Suprapubic skin (tissue), 4 donors: ENCODE measurements at places on chromosomes 1 and 21. TPM values are rescaled to one million over a fixed set of nuclear protein-coding genes. Genes with fewer than 3 reads are reported as not detected.

DNA sequence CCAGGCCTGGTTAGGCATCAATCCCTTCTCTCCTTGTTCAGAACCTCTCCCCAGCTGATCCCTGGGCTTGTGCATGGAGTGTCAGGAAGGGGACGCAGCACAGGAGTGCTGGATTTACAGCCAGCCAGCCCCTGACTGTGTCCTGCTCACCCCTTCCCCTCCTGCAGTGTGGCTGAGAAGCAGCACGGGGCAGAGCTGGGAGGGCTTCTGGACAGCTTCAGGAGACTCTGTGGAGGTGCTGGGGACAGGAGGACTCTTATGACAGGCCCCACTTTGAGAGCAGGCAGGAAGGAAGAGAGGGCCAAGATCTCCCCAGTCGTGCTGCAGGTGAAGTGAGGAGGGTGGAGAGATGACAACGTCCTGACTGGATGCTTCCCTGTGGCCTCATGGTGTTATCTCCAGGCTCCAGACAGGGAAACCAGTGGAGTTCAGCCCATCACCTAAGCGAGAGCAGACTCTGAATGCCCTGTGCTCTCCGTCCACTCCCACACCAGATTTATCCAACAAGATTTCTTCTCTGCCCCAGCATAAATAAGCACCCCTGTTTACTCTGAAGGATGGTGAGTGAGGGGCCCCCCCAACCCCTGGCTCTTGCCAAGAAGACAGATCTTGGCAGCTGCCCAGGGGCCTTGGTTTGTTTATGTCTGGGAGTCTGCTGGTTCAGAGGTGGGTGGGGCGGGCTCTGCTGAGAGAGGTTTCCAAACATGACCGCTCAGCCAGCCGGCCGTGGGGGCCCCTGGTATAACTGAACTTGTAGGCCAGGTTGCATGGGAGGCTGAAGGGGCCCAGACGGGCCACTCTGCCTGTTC is 21.3 kb downstream of the TMCC2 start:
- H3K27ac ChIP-seq, result no peak overlapping the region
- H3K27me3 ChIP-seq, result no peaks in the 10 kb centered on the region
- H3K4me3 ChIP-seq, result no peak overlapping the region
- H3K36me3 ChIP-seq, result no peaks in the 10 kb centered on the region

DNA sequence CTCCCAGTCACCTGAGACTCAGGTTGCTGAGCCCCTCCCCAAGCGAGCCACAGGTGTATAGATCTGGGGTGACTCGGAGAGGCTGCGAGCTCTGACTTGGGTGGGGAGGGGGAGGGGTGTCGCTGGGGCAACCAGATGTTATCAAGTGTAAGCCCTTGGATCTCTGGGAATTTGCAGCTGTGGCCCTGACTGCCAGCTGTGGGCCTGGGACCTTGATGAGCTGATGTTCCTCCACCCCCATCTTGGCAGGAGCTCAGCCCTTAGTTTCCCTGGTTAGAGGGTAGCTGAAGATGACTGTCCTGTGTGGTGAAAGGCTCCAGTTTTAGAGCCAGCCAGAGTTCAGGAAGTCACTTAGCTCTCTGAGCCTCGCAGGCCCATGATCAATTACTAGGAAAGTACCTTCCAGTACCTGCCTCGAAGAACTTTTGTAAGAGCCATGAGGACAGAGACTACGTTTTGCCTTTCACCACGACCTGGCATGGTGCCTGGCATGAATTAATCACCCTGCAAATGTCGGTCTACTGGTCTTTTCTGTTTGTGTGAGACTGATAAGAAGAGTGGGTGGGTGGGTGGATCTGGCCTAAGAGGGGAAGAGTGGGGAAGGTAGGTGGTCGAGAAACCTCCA is 55.8 kb downstream of the YARS1 start:
- H3K27ac ChIP-seq, result peak overlapping the region; percentile 96
- peaks cover 93% of the 10 kb centered on the region for H3K4me1 ChIP-seq
- H3K27me3 ChIP-seq, result no peaks in the 10 kb centered on the region
- peak; percentile 85 for DNase-seq

GRCh38 chr1:66275083-66275482 is 258.9 kb upstream of the SGIP1 start:
- peaks cover 54% of the 10 kb centered on the region for H3K4me1 ChIP-seq
- no peaks in the 10 kb centered on the region for H3K27me3 ChIP-seq
- peak overlapping the region; percentile 5 for H3K27ac ChIP-seq
- H3K4me3 ChIP-seq, result no peak overlapping the region
- no peak for DNase-seq

DNA sequence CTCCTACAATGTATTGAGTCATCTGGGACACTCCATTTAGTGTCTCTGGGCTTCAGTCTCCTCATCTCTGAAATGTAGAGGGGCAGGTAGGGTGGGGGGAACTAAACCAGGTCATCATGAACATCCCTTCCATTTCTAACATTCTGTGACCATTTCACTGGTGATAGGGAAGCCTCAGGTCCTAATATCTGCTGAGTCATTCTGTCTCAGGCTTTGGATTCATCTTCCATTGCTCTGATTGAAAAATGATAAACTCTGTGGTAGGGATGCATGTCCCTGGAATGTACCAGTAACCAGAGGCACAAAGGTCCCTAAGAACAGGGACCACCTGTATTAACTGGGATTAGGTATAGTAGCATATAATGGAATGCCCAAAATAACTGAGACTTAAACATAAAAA is 36.2 kb upstream of the LRRC52 start:
- H3K27me3 ChIP-seq, result no peaks in the 10 kb centered on the region
- H3K27ac ChIP-seq, result no peak overlapping the region
- no peak for DNase-seq
- no peaks in the 10 kb centered on the region for H3K4me1 ChIP-seq
- no peaks in the 10 kb centered on the region for H3K36me3 ChIP-seq

GRCh38 chr1:227417756-227418480 is 99.6 kb upstream of the CDC42BPA start:
- H3K36me3 ChIP-seq, result no peaks in the 10 kb centered on the region
- no peak overlapping the region for H3K4me3 ChIP-seq
- DNase-seq, result no peak

DNA sequence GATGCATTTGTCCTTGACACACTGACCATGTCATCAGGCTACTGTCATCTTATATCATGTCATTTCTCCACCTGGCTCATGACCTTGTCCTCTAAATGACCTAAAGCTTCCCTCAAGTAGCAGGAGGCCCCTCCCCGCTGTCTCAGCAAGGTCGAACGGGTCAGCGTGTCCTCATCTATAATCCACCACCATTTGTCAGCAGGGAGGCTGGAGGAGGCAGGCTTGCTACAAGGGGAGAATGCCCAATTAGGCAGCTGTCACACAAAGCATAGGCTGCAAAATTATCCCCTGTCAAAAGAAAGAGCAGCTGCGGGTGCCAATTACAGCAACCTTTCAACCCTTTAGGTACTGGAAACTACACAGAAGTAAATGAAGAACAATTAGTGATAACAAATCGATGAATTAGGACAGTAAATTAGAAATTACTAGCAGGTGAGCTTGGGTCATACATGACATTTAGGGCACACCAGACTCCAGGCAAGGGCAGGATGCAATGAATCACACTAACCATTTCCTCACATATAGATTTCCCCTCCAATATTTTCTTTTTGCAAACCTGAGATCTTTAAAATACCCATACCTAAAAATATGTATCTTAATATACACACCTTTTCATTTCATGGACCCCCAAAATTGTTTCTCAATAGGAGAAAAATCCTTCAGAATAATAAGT is 61.2 kb downstream of the NRIP1 start:
- no peak overlapping the region for H3K27ac ChIP-seq
- no peaks in the 10 kb centered on the region for H3K27me3 ChIP-seq
- no peak overlapping the region for H3K4me3 ChIP-seq
- H3K36me3 ChIP-seq, result no peaks in the 10 kb centered on the region
- peaks cover 9% of the 10 kb centered on the region for H3K4me1 ChIP-seq

PLEKHN1 gene
- total RNA-seq, result 39.5 TPM

ERG gene
- 9.0 TPM for total RNA-seq

ST6GALNAC3 gene
- 1.9 TPM for total RNA-seq

SPRR2B gene
- total RNA-seq, result not detected
